ENCODE measurements at places on chromosomes 13 and 19.

DNA sequence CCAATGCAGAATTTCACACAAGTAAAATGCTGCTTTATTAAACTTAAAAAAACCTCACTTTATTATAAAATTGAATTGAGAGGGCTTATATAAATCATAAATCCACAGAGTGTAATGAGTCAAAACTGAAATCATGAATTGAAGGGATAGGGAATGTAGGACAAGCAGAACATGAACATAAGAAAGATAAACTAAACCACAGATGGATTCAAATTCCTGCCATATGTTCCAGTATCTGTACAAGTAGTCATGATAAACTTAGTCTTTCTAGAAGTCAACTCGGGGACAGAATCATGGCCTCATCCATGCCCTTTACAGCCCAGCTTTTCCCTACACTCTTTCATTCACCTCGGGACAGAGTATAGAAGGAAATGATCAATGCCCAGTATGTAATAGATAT, 16.6 kb downstream of the LMO7 start:
- DNase-seq, result no peak

DNA sequence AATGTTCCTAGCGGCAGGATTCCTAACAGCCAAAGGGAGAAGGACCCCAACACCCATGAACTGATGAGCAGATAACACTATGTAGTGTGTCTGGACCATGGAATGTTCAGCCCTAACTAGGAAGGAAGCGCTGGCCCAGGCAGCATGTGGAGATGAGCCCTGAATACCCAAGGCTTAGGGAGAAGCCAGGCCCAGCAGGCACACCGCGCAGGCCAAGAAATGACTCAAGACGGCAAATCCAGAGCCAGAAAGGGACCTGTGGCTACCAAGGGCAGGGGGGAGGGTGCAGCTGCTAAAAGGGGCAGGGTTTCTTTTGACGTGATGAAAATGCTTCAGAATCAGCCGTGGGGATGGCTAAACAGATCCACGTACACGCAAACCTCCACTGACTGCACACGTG, 20.7 kb upstream of the TINCR start:
- no peak for DNase-seq

- no peak for DNase-seq
Measured at GRCh38 chr13:77095288-77095687, 68.3 kb upstream of the FBXL3 start.

GRCh38 chr19:49427855-49428546, 2.8 kb downstream of the GFY start:
- DNase-seq, result no peak

- no peak for DNase-seq
Measured at GRCh38 chr13:33535061-33535460, 249.5 kb upstream of the STARD13 start.

DNA sequence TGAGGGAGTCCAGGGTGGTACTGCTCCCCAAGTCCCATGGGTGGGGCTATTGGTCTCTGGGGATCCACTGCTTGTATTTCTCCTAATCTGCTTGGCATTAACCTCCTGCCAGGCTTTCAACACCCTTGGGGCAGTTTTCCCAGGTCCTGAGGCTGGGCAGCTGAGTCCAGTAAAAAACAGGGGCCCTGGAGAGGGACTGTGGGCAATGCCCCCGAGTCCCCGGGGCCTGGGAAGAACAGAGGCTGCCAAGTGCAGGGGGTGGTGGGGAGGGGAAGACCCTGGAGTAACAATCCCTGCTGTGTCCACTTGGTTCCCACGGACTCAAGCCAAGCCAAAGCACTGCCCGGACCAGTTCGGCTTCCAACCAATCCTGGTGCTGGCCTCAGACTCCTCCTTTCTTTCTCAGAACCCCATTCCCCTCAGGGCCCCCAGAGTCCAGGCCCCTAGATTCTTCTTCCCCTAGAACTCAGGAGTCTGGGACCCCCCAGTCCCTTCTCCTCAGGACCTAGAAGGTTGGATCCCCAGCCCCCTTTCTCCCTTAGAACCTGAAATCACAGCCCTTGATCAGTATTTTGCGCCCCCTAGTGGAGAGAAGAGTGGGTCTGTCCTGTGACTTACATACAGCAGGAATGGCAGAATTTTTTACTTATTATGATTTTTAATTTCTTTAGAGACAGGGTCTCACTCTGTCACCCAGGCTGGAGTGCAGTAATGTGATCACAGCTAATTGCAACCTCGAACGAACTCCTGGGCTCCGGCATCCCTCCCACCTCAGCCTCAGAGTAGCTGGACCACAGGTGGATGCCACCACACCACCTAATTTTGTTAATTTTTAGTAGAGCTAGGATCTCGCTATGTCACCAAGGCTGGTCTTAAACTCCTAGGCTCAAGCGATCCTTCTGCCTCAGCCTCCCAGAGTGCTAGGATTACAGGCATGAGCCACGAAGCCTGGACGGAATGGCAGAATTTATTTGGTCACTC, 3.7 kb upstream of the CLPTM1 start:
- peak; percentile 73 for DNase-seq

DNA sequence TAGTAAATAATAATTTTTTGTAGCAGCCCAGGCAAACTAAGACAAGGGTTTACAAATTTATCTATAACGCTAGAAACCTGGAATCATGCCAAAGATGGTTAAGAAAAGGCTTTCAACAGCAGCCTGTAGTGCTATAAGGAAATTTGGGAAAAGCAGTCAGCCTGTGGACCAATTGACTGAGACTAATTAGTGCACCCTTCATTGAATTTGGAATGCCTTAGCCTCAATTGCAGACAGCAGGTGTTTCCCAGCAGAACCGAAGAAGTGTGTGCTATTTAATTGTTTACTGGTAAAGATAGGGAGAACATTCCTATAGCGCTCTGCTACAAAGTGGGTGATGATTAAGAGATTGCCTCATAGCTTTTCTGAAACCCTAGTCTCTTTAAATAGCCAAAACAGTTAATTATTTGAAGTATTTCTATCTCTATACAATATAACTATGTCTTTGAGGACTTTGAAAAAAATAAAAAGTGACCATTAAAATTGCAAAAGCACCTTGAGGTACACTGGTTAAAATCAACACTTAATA, 1884.3 kb upstream of the PCDH20 start:
- no peak for DNase-seq

DNA sequence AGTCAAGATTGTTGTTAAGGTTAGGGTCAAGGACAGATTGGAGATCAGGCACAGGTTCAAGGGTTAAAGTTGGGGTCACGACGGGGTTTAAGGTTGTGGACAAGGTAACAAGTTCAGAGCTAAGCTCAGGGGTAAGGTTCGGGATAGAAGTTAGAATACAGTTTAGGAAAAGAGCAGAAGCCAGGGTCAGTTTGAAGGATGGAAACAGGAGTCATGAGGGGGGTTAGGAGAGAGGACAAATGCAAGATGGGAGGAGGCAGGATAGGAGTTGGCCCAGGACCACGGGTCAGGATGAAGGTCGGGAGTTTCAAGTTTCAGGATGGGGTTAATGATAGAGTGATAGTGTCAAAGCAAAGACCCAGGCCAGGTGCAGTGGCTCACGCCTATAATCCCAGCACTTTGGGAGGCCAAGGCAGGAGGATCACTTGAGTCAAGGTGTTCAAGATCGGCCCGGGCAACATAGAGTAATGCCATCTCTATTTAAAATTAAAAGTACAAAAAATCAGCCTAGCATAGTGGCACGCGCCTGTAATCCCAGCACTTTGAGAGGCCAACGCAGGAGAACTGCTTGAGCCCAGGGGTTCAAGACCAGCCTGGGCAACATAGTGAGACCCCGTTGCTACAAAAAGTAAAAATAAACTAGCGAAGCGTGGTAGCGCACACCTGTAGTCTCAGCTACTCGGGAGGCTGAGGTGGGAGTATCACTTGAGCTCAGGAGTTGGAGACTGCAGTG, 7.7 kb downstream of the NPHS1 start:
- no peak for DNase-seq

DNA sequence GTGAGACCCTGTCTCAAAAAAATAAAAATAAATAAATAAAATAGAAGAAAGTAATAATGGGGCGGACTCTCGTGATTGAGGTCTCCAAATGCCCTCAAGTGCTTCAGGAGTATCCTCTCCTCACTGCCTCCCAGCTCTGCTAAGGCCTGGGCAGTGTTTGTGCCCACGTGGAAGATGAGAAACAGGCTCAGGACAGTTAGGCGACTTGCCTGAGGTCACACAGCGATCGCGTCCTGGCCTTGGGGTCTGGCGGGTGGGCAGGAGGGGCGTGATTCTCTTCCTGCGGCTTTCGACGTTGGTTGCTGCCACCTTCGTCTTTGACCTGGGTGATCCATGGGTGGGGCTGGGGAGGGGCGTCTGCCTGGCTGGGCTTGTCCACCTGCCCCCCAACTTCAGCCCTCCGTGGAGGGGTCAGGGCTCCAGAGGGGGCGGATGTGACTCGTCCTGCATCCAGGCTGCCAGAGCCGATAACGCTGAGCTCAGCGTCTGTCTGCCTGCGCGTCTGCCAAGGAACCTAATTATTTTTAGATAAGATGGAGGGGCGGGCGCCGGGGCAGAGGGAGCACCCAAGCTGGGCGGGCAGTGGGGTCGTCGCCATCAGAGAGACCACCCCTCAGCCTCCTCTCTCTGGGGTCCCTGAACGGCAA, 56.9 kb downstream of the NFIC start:
- no peak for DNase-seq
